ENCODE measurements at places on chromosomes 7 and 10. TPM values are rescaled to one million over a fixed set of nuclear protein-coding genes. Genes with fewer than 3 reads are reported as not detected.

Gene NPTX2
- 3.4 TPM for total RNA-seq

Gene CCL24
- not detected for total RNA-seq

Gene RABGEF1
- 26.0 TPM for total RNA-seq

Gene GRM3
- total RNA-seq, result not detected

Gene KCP
- total RNA-seq, result not detected

Measured in vein endothelial cell (primary cell).